ENCODE measurements at places on chromosomes 2 and 18.

GRCh38 chr2:15159751-15160177, 401.4 kb downstream of the NBAS start:
- no peak for DNase-seq

DNA sequence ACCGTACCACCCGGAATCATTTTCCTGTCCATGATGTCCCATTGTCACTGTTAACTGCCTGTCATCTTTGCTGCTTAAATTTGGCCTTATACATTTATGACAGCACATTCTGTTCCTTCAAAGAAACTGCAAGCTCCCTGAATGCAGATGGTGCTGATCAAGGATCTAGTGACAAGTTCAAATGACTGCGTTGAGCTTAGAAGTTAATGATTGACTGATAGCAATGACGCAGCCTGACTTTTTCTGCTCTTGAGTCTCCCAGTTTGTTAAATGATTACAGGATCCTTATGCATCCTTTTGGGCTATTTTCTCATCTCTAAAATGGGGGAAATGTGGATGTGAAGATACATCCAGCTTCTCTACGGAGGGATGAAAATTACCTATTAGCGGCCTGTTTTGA, 159.0 kb downstream of the DCC start:
- DNase-seq: no peak

- no peak for DNase-seq
Observed at GRCh38 chr18:9642799-9643462, 28.6 kb upstream of the PPP4R1 start.

DNA sequence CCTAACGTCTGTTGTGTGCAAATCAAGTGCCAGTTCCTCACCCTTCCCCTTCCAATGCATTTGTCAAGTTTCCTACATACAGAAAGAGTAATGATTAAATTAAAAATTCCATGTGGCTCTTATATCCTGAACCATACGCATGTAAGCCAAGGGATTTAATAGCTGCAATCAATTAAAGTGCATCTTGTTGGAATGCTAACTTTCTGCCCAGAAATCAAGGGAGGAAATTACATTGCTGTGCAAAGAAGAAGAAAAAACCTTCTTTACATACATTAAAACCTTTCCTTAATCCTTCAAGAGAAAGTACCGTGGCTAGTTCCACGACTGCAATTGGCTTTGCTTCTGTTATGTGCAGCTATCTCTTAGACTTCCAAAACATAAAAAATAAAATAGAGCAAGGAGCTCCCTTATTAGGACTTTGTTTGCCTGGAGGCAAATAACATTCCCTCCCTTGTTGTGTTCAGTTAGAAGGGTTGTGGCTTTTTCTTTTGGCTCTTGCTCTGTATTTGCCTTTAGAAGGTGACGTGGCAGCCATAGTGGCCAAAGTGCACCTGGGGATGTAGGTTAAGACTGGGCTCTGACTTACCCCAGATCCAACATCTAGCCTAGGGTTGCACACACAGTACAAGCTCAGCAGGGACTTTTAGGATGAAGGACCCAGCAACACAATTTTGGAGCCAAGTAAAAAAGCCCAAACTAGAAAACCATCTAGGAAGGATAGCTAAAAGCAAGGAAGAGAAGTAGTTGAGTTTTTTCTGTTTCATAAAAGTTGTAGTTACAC, 158.3 kb downstream of the ANTXR1 start:
- no peak for DNase-seq

- no peak for DNase-seq
Observed at GRCh38 chr2:71680925-71681324, 227.6 kb downstream of the DYSF start.

GRCh38 chr18:62196079-62196478, 9.0 kb downstream of the RELCH start:
- no peak for DNase-seq

DNA sequence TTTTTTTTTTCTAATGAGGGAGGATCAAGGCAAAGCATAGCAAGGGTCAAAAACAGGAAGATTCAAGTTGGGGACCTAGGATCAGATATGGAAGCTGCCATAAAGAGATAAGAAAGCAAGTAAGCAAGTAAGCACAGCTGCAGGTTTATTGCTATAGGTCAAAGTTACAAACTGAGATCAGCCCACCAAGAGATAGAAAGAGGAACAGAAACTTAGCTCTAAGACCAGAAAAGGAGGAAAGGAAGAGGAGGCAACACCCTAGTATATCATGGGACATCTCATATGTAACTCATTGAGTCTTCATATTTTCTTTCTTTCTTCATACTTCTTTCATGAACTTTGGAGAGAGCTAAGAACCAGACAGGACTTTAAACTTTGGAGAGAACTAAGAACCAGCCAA, 295.9 kb upstream of the CRIM1 start:
- no peak for DNase-seq

DNA sequence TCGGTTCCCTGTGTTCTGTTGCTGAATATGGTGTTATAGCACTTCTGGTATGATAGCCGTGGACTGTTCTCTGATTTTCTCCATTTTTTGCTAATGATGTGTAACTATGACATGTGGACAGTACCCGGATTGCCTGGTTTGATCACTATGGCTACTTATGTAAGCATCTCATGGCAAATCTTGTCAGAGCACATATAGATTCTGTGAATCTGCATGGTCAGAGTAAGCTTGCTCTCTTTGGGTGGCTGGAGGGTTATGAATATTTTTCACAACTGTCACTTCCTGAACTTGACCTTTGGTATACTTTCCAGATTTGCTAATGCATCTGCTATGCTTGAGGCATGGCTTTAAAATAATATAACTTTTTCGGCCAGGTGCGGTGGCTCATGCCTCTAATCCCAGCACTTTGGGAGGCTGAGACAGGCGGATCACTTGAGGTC, 36.8 kb upstream of the ATP8B1 start:
- no peak for DNase-seq

- DNase-seq: no peak
Observed at GRCh38 chr18:48219810-48220499, 189.2 kb downstream of the ZBTB7C start.

DNA sequence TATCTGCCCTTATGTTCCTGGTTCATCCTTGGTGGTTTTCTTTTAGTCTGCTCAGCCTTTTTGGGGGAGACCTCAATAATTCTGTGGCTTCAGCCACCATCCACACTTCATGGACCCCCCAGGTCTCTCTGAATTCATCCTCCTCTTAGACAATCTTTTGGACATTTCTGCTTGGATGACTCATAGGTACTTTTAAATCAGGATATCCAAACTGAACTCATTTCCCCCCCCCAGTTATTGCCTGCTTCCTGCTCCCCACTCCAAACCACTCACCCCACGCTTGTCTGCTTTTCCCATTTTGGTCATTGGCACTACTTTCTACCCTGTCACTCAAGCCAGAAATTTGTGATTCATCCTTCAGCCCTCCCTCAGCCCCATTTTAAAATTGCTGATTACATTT, 78.5 kb downstream of the TANC1 start:
- no peak for DNase-seq

DNA sequence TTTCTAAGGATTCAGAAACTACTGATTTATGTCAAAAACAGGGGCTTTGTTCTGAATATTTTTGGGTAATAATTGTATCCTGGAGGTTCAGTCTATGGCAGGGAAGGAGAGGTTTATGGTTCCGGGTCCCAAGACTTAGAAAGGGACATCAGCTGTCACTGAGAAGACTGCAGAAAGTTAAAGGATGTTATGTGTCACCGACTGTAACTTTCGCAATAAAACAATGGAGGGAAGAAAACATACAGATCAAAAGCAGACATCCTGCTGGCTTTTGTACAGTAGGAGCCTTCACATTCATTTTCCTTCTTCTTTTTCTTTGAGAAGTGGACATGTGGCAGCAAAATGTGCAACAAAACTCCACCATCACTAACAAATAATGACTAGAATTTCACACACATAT, 900.7 kb upstream of the SOX11 start:
- DNase-seq: no peak

DNA sequence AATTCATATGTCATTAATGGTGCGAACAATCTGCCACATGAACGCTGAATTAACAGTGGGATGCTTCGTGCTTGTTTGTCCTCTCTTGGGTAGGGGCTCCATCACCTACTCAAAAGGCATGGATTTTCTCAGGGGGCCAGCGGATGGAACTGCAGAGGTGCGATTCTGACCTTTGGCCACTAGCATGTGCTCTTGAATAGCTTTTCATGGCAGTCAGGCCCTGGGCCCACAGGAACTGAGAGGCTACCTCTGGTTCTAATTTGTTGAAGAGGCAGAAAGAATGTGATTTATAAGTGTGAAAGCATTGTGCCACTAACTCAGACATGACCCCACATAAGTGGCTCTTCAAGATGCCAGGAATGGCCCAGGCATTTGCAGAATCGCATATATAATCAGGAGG, 283.2 kb downstream of the INSIG2 start:
- no peak for DNase-seq

DNA sequence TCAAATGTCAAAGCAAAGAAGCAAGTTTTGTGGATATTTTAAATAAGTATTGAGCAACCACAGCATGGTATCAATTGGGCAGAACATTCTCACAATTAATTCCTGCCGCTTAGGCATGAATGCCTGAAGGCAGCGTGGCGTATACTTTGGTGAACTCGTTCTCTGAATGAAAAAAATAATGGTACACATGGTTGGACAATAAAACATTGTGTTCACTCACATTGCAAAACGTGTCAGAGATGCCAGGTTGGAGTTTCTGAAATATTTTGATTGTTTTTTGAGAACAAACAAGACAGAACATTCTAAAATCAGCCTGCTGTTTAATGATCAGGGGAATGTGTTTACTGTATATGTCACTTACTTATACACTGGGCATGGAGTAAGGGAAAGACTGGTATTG, 254.2 kb downstream of the CDH2 start:
- DNase-seq: no peak

- DNase-seq: peak; percentile 8
Observed at GRCh38 chr2:128736689-128737545, 418.2 kb upstream of the HS6ST1 start.

- no peak for DNase-seq
Observed at GRCh38 chr2:48075631-48076030, 169.3 kb upstream of the FBXO11 start.

DNA sequence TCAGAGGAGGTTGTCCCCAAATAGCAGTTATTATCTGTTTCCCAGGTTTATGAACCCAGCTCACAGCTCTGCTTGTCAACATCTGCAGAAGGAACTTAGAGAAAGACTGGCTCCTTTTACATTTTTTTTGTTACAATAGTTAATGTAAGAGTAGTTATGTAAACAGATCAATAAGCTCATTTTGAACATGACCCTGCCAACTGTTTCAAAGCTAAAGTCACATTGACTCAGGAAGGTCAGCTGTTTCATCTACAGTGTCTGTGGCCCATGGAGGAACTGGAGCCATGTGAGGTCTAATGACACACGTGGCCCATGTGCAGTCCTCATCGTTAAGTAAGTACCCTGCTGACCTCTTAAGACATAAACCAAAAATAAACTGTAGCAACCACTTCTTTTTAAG, 97.1 kb downstream of the SH3RF3 start:
- no peak for DNase-seq

DNA sequence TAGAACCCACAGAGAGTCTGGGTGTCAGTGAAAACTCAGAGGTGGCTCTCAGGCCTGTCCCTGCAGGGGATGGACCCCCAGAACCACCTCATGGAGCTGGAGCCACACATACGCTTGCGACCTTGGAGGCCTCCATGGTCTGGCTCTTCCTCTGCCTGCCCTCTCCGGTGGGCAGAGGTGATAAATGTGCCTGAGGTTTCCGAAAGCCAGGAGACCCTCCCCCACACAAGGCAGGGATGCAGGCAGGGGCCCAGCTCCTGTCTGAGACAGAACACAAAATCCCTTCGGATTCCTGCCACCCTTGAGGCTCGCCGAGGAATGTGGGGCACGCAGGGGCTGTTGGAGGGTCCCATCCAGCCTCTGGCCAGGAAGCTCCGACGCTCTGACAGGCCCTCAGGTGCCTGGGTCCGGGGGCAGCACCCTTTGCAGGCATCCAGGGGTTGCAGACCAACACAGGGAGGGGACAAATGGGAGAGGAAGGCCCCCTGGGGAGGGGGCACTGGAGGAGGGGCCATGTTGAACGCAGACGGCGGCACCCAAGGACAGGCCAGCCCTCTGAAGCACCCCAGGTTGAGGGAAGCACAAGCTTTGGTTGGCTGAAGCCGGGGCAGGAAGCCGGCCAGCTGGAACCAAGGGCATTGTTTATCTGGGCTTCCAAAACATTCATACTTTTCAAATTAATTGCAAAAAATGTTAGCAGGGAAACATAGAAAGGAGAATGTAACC, 4.1 kb upstream of the SNED1 start:
- DNase-seq: no peak

DNA sequence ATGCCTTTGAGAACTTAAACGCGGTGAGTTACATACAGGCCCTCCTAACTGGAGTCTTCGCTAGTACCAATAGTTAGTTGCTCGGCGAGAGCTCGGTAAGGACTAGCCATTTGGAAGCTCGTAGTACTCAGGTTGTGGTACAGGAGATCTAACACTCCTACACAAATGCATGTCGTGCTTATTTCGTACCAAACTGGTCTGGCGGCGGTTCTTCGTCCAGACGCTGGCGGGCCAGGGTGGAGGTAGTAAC, 346 bp upstream of the VRK2 start:
- DNase-seq: no peak

DNA sequence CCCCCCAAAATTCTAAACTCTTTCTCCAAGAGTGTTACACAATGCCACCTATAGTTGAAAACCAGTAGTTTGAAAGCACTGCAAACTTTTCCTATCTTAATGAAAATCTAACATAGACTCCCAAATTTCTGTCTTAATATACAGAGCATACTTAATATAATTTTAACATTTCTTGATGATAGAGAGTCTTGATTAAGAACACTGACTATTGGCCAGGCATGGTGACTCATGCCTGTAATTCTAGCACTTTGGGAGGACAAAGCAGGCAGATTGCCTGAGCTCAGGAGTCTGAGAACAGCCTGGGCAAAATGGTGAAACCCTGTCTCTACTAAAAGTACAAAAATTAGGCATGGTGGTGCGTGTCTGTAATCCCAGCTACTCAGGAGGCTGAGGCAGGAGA, 34.2 kb downstream of the ASXL2 start:
- DNase-seq: no peak

DNA sequence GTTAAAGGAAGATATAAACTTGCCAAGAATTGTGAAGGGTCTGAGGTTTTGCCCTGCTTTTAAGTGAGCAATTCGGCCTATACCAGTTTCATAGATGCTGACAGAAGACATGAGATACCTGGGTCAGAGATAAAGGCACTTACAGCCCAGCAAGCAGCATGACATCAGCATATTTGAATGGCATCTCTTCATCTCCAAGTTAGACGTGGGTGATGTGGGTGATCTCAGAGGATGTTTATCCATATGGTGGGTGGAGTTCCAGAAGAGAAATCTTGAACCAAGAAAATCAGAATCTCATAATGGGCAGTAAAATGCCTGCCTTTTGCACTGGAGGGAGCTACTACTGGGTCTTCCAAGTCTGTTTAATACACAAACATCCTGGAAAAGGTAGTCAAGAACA, 44.7 kb downstream of the GYPC start:
- DNase-seq: no peak

- DNase-seq: no peak
Observed at GRCh38 chr2:141957827-141958450, 172.9 kb downstream of the LRP1B start.
